ENCODE measurements at places on chromosomes 2 and 18.

- no peak for DNase-seq
Measured at GRCh38 chr18:62175521-62175920, 11.3 kb downstream of the PIGN start.

- no peak for DNase-seq
Measured at GRCh38 chr2:61543062-61543461, 4.9 kb upstream of the XPO1 start.

- no peak for DNase-seq
Measured at GRCh38 chr18:58362027-58362575, 266.8 kb downstream of the ALPK2 start.

- DNase-seq = no peak
Measured at GRCh38 chr2:30777661-30778505, 29.4 kb downstream of the CAPN13 start.

- no peak for DNase-seq
Measured at GRCh38 chr2:96739076-96739632, 710 bp downstream of the LMAN2L start.

Data from CD4-positive, alpha-beta T cell treated with Interleukin-12 subunit alpha and Interleukin-12 subunit beta, for 1 hour (primary cell).